Upper lobe of left lung (tissue), 6 donors: ENCODE measurements at places on chromosomes 16 and 17.

GRCh38 chr16:22123146-22123545 lies 30.8 kb downstream of the VWA3A start:
- no peaks in the 10 kb centered on the region for H3K4me1 ChIP-seq
- DNase-seq, result no peak
- no peak overlapping the region for H3K27ac ChIP-seq
- no peaks in the 10 kb centered on the region for H3K27me3 ChIP-seq
- H3K4me3 ChIP-seq, result no peak overlapping the region
- H3K36me3 ChIP-seq, result no peaks in the 10 kb centered on the region

DNA sequence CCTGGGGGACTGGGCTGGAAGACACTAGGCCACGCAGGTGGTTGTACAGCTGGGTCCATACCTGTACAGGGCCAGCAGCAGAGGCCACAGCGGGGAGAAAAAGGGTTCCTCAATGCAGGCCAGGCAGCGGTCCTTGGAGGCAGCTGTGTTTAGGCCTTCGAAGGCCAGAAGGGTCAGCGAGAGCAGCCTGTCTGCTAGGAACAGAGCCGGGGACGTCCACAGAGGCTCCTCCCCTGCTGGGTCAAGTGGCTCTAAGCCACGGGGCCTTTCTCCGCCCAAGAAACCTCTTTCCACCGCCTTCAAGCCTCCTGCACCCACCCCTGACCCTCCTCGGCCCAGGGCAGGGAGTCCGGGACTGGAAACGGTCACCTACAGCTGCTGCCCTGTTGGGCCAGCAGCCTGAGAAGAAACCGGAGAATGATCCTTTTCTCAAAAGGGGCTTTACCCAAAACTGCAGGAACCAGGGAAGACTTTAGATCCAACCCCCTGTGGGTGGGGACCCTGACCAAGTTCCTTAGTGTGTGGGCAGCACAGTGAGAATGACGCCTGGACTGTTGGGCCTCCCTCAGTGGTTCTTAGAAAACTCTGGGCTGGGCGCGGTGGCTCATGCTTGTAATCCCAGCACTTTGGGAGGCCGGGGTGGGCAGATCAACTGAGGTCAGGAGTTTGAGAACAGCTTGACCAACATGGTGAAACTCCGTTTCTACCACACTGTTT lies 8.4 kb upstream of the SPATA2L start:
- H3K36me3 ChIP-seq, result peaks cover 8% of the 10 kb centered on the region
- H3K4me1 ChIP-seq, result peaks cover 14% of the 10 kb centered on the region
- peaks cover 7% of the 10 kb centered on the region for H3K27me3 ChIP-seq
- DNase-seq, result no peak

DNA sequence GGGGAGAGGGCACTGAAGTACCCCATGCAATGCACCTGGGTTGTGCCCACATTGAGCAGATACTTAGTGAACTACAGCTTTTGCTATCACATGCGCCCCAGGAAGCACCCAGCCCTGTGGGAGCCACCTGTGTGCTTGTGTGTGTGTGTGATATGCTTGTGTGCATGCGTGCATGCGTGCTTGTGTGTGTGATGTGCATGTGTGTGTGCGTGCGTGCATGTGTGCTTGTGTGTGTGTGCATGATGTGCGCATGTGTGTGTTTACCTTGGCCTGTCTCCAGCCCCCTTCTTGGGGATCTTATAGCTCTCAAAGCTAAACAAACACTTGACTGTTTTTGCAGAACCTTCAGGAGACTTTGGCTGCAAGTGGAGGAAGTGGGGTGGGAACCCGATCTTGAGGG lies 841 bp downstream of the C16orf89 start:
- H3K27me3 ChIP-seq, result no peaks in the 10 kb centered on the region
- no peaks in the 10 kb centered on the region for H3K4me1 ChIP-seq
- H3K36me3 ChIP-seq, result no peaks in the 10 kb centered on the region
- no peak for DNase-seq

DNA sequence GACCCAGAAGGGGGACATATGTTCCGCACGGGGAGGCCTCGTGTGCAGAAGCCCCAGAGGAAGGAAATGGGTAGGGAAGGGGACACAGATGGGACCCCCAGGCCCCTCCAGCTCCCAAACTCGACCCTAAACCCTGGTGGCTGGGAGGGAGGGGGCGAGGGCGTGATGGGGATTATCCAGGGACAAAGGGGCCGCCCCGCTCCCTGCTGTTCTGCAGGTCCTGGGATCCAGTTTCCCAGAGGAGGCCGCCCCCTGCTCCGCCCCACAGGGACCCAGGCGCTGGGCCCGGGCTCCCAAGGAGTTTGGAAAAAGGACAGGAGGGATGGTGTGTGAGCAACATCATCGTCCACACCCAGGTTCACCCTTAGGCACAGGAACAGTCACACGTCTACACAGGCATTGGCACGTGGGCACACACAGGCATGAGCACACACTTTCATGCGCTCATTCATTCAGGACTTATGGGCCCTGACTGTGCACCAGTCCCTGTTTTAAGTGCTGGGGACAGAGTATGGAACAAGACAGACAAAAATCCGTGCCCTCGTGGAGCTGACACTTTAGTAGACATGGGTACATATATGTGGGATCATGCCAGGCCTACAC lies 12.8 kb upstream of the FBXL19 start:
- no peak for DNase-seq
- H3K4me1 ChIP-seq, result no peaks in the 10 kb centered on the region
- no peak overlapping the region for H3K27ac ChIP-seq

DNA sequence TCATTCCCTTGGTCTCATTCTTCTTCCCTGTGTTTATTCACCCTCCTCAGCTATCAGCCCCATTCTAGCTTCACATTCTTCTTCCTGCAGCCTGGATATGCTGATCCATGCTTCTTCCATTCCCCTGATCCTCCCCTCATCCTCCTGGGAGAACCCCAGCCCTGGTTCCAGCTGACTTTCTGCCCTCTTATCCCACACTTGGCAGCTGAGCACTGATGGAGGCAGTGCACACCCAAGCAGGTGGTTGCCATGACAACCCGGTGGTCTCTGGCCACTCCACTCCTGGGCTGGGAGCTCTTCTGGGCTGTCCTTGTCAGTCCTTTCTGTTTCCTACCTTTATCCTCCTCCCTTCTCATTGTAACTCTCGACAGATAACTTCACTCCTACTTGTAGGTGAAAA lies 16.7 kb upstream of the TUBG2 start:
- no peaks in the 10 kb centered on the region for H3K36me3 ChIP-seq
- H3K27me3 ChIP-seq, result no peaks in the 10 kb centered on the region
- no peak overlapping the region for H3K27ac ChIP-seq
- DNase-seq, result no peak
- H3K4me3 ChIP-seq, result no peak overlapping the region

- peaks cover 24% of the 10 kb centered on the region for H3K36me3 ChIP-seq
- no peak overlapping the region for H3K4me3 ChIP-seq
- H3K27me3 ChIP-seq, result no peaks in the 10 kb centered on the region
- no peaks in the 10 kb centered on the region for H3K4me1 ChIP-seq
- DNase-seq, result no peak
- no peak overlapping the region for H3K27ac ChIP-seq
These were observed 14.2 kb downstream of the KIF1C start for GRCh38 chr17:5011928-5012327.

GRCh38 chr17:32350666-32351418 lies 885 bp downstream of the ZNF207 start:
- H3K36me3 ChIP-seq, result no peaks in the 10 kb centered on the region
- peak overlapping the region; percentile 99 for H3K27ac ChIP-seq
- peak overlapping the region; percentile 72 for H3K4me3 ChIP-seq
- no peaks in the 10 kb centered on the region for H3K27me3 ChIP-seq

DNA sequence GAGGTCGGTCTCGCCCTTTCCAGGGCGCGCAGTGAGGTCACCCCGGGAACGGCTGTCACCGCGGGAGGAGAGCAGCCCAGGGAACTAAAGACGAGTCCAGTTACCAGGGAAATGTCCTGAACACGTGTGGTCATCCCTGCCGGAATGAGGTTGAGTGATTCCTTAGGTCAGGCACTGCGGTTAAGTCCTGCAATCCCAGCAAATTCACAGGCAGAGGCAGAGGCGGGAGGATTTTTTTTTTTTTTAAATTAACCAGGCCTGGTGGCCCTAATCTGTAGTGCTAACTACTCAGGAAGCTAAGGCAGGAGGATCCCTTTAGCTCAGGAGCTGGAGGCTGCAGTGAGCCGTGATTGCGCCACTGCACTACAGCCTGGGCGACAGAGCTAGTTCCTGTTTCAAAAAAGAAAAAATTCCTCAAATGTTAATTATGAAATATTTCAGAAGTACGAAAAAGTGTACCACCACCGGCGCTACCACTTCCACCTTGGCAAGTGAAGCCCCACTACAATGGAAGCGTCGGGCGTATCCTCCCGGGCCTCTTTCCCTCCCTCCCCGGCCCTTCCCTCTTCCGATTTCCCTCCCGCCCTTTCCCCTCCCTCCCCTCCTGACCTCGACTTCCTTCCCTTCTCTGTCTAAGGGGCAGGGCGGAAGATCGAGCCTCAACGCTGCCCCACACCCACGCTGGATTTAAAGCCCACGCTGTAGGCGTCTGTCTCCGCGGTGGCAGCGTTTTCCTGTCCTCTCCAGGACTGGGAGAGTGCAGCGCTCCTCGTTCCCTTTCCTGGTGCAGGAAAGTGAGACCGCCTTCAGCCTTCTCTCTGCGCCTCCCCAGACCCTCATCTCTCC lies 27.3 kb downstream of the SLFN11 start:
- no peaks in the 10 kb centered on the region for H3K27me3 ChIP-seq
- H3K4me1 ChIP-seq, result peaks cover 22% of the 10 kb centered on the region
- H3K36me3 ChIP-seq, result no peaks in the 10 kb centered on the region
- peak overlapping the region; percentile 85 for H3K27ac ChIP-seq
- H3K4me3 ChIP-seq, result peak overlapping the region; percentile 51
- DNase-seq, result peak; percentile 72

- H3K36me3 ChIP-seq, result no peaks in the 10 kb centered on the region
- H3K27me3 ChIP-seq, result no peaks in the 10 kb centered on the region
- DNase-seq, result peak; percentile 89
- H3K4me1 ChIP-seq, result peaks cover 22% of the 10 kb centered on the region
- no peak overlapping the region for H3K4me3 ChIP-seq
These were observed 19.0 kb downstream of the SLC7A5 start for GRCh38 chr16:87850009-87851006.

- H3K27ac ChIP-seq, result no peak overlapping the region
- no peaks in the 10 kb centered on the region for H3K36me3 ChIP-seq
- no peaks in the 10 kb centered on the region for H3K4me1 ChIP-seq
- H3K27me3 ChIP-seq, result no peaks in the 10 kb centered on the region
- H3K4me3 ChIP-seq, result no peak overlapping the region
These were observed 32.4 kb downstream of the CACNG4 start for GRCh38 chr17:66996926-66997325.
